Aorta (tissue), 5 donors: ENCODE measurements at places on chromosomes 7 and 10.
A peak's percentile ranks its signal among the peaks of the same experiment; 100 is the strongest.

GRCh38 chr10:26437637-26438461, at the start of gene APBB1IP:
Gene APBB1IP, plus strand, starts transcription at chr10:26438341. Its CDS starts 53,986 bp downstream, at chr10:26492327.
- peak; percentile 89 for DNase-seq

- no peak for DNase-seq
Measured at GRCh38 chr10:3054183-3054850, 13.0 kb upstream of the PFKP start.

- no peak for DNase-seq
Measured at GRCh38 chr7:107501593-107501992, 31.7 kb downstream of the GPR22 start.

DNA sequence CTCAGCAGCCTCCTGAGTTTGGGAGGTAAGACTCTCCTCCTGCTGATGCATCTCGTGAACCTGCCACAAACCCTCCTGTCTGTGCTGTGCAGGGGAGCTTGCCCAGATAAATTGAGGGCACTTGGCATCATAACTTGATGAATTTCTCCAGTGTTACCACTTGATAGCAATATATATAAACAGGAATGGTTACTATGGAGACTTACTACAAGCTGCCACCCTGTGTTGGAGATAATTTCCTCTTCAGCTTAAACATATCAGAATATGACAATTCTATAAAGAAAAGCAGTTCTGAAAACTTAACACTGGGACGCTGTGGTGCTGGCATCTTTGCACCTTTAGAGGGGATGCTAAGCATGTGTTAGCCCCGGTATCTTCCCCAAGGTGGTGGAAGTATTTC, 14.9 kb downstream of the PFKFB3 start:
- DNase-seq: no peak

DNA sequence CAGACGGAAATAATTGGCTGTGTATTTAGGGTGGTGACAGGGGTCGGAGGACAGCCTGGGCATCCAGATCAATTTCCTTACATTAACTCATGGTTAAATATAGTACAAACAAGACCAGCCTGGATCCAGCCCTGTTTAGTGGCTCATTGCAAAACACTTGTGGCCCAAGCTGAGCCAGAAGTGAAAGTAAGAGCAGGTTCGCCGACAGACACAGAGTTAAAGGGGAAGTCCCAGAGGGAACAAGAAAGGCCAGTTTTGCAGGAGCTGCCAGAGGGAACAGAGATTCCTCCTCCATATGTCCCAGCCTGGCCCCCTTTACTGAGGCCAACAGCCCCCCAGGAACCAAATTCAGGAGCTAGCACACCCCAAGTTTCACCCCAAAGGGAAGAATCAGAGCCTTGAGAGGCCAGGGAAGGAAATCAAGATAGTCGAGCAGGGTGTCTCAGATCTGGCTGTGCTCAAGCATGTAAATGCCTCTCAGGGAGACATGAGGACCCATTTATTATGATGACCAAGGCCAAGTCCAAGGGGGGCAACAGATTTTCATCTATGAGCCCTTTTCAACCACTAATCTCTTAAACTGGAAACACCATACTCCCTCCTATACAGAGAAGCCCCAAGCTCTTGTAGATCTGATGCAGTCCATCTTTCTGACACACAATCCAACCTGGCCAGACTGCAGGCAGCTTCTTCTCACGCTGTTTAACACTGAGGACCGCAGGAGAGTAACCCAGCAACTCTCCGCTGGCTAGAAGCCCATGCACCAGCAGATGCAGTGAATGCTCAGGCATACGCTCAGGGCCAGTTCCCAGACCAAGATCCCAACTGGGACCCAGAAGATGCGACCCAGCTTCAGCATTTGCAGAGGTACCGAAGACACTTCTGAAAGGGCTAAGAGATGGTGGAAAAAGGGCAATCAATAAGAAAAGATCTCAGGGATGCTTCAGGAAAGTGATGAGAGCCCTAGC, 15.9 kb upstream of the ADCK2 start:
- DNase-seq: peak; percentile 67
